Psoas muscle (tissue), 8 donors: ENCODE measurements at places on chromosomes 7 and 10. TPM values are rescaled to one million over a fixed set of nuclear protein-coding genes. Genes with fewer than 3 reads are reported as not detected.

GARIN1A gene
- 3.3 TPM for total RNA-seq

DNA sequence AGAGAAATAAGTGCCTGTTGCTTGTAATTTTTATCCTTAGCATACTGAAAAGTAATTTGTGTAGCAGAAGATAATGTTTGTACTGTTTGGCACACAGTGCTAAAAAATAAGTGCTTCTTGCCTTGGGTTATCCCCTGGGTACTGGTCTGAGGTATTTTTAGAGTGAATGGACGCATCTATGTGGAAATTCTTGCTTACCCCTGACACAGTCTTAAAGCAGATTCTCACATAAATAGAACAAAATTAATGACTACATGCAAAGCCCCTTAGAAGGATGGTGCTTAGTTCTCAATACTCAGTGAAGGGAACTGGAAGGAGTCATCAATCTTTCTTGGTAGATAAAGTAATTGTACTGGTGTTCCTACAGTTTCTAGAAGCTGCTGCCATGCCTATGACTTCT lies 548.6 kb downstream of the ARL4A start:
- no peaks in the 10 kb centered on the region for H3K36me3 ChIP-seq
- no peak overlapping the region for H3K4me3 ChIP-seq
- no peak overlapping the region for H3K27ac ChIP-seq
- no peaks in the 10 kb centered on the region for H3K27me3 ChIP-seq

GRCh38 chr10:122558452-122558851 lies 2.1 kb upstream of the DMBT1 start:
- no peak overlapping the region for H3K27ac ChIP-seq
- peaks cover 31% of the 10 kb centered on the region for H3K27me3 ChIP-seq
- no peaks in the 10 kb centered on the region for H3K4me1 ChIP-seq
- H3K36me3 ChIP-seq: no peaks in the 10 kb centered on the region
- DNase-seq: no peak

- no peak for DNase-seq
- H3K36me3 ChIP-seq: no peaks in the 10 kb centered on the region
- no peak overlapping the region for H3K27ac ChIP-seq
- no peaks in the 10 kb centered on the region for H3K4me1 ChIP-seq
These were observed 77.5 kb upstream of the ADAM12 start for GRCh38 chr10:126465771-126466170.

- no peaks in the 10 kb centered on the region for H3K36me3 ChIP-seq
- H3K27ac ChIP-seq: no peak overlapping the region
- DNase-seq: no peak
- no peaks in the 10 kb centered on the region for H3K4me1 ChIP-seq
These were observed 534.1 kb downstream of the SDK1 start for GRCh38 chr7:3835109-3835508.
